ENCODE measurements at places on chromosomes 16 and 17. TPM values are rescaled to one million over a fixed set of nuclear protein-coding genes. Genes with fewer than 3 reads are reported as not detected.

Gene ANTKMT
- 21.6 TPM for total RNA-seq

GRCh38 chr16:31712064-31712540, 161.5 kb upstream of the ZNF267 start:
- H3K27ac ChIP-seq = peak overlapping the region; percentile 42
- no peaks in the 10 kb centered on the region for H3K27me3 ChIP-seq
- H3K4me3 ChIP-seq = no peak overlapping the region

DNA sequence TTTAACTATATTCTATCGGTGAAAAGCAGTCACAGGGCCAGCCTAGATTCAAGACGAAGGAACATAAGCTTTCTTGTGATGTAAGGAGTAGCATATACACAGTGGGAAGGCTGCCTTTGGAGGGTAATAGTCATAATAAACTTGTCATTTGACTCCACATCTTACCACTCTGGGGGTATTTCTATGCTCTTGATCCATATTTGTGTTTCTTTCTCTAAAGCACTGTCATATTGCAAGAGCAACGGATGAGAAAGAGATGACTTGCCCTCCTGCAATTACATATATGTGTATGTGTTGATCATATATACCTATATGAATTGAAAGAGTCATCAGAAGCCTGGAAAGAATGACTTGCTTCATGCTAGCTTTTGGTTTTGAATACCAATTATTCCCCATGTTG, 225.4 kb upstream of the HS3ST3A1 start:
- peaks cover 6% of the 10 kb centered on the region for H3K4me1 ChIP-seq
- H3K36me3 ChIP-seq = no peaks in the 10 kb centered on the region
- H3K27me3 ChIP-seq = no peaks in the 10 kb centered on the region
- no peak overlapping the region for H3K27ac ChIP-seq
- DNase-seq = no peak

DNA sequence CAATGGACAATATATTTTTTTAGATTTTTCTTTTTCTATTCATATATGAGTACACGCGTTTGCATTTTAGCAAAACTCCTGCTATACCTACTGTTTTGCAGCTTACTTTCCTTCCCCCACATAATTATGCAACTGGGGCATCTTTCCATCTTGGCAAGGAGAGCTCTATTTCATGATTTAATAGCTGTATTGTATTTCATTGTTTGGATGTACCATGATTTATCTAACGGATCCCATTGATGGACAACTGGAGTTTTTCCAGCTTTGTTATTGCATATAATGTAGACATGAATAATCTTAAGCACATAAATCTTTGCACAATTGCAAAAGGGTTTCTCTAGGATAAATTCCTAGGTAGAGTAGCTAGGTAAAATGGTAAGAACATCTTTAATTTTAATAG, 133.9 kb downstream of the PITPNC1 start:
- peaks cover 20% of the 10 kb centered on the region for H3K4me1 ChIP-seq
- no peak for DNase-seq
- no peak overlapping the region for H3K4me3 ChIP-seq
- H3K27ac ChIP-seq = no peak overlapping the region

GRCh38 chr16:57540387-57540786, 2.1 kb upstream of the ADGRG5 start:
- H3K27me3 ChIP-seq = no peaks in the 10 kb centered on the region
- no peak overlapping the region for H3K4me3 ChIP-seq
- no peak for DNase-seq
- H3K36me3 ChIP-seq = no peaks in the 10 kb centered on the region

Measured in activated naive CD8-positive, alpha-beta T cell treated with anti-CD3 and anti-CD28 coated beads, Interleukin-2, amount 10 ng/mL, durations not matched to agents 7 days and 5 days (primary cell).